Stimulated activated CD4-positive, alpha-beta T cell treated with anti-CD3 and anti-CD28 coated beads, Interleukin-15, amount 100 ng/mL, for 48 hours (primary cell): ENCODE measurements at places on chromosomes 7 and 10.

GRCh38 chr7:36597090-36597773, 127.1 kb downstream of the AOAH start:
- DNase-seq, result no peak

GRCh38 chr10:109961174-109962001, 38.1 kb upstream of the XPNPEP1 start:
- DNase-seq, result no peak

DNA sequence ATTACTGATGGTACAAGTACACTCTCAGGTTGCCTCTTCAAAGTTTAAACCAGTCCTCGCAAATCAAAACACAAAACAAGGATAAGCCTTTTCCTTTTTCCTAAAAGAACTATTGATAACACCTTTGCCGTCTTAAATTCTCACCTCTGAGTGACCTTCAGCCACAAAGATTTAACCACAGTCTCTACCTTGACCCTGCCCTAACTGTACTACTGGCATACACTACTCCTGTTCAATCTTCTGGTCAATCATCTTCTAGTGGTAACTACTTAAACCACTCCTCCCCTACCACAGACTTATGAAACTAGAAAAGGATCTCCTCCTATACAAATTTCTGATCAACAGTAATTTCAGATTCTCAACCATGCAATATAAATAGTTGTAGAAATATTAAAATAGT, 15.1 kb downstream of the UPF2 start:
- no peak for DNase-seq

- no peak for DNase-seq
Measured at GRCh38 chr7:101784292-101785127, 32.9 kb upstream of the CUX1 start.

DNA sequence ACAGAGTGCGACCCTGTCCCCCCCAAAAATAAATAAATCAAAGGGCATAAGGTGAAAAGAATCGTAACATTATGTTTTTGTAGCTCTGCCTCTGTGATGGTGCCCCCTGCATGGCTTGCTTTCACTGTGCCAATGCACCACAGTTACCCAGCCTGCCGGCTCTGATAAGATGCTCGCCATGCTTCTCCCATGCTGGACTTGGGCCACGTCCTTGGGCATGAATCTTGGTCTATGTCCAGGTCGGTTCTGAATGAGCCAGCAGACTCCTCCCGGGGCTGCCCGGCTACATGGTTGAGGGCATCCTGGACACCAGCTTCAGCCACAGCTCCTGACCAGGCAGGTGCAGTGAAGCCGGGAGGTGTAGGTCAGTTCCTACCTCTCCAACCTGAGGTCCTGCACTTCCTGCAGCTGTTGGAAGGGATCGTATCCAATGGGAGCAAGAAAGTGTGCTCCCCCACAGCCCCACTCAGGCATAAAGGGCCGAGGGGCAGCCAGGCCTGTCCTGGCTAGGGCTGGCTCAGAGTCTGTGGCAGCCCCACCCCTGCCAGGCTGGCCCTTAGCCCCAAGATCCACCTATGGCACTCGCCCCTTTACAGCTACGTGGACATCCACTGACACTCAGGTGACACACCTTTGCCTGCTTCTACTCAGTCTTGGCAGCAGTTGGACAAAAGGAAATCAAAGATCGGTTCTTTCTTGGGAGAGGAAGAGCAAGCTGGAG, 34.1 kb downstream of the CHST3 start:
- no peak for DNase-seq

GRCh38 chr10:118520116-118520742, 75.2 kb downstream of the PRLHR start:
- DNase-seq, result no peak

GRCh38 chr7:20340839-20341238, 10.1 kb downstream of the ITGB8 start:
- no peak for DNase-seq
